ENCODE measurements at places on chromosomes 16 and 17.
A peak's percentile ranks its signal among the peaks of the same experiment; 100 is the strongest.

- DNase-seq, result no peak
Measured at GRCh38 chr17:27793168-27793905, 7.0 kb downstream of the NOS2 start.

DNA sequence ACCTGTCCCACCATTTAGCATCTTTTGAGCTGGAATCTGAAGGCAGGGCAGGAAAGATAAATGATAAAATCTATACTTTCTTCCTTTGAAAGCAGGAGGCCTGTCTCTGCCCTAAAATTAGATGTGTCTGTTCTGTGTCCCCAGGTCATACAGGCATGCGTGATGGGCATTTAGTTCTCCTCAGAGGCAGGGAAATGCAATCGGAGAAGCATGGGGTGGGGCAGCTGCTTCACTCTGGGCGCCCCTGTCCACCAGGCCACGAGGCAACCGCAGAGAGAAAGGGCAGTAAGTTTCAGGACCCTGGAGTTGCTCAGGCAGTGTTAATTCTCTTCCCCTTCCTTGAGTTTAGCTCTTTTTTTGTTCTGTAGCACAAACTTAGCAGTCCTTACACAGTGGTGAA is 25.1 kb downstream of the CLUAP1 start:
- DNase-seq, result no peak

- DNase-seq, result peak; percentile 12
Measured at GRCh38 chr16:89104930-89105571, 11.4 kb downstream of the ACSF3 start.

DNA sequence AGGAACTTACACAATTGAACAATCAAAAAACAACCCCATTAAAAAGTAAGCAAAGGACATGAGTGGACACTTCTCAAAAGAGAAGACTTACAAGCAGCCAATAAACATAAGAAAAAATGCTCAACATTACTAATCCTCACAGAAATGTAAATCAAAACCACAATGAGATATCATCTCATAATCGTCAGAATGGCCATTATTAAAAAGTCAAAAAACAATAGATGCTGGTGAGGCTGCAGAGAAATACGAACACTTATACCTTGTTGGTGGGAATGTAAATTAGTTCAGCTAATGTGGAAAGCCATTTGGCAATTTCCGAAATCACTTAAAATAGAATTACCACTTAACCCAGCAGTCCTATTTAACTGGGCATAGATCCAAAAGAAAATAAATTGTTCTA is 301.9 kb upstream of the KCNJ16 start:
- peak; percentile 16 for DNase-seq

DNA sequence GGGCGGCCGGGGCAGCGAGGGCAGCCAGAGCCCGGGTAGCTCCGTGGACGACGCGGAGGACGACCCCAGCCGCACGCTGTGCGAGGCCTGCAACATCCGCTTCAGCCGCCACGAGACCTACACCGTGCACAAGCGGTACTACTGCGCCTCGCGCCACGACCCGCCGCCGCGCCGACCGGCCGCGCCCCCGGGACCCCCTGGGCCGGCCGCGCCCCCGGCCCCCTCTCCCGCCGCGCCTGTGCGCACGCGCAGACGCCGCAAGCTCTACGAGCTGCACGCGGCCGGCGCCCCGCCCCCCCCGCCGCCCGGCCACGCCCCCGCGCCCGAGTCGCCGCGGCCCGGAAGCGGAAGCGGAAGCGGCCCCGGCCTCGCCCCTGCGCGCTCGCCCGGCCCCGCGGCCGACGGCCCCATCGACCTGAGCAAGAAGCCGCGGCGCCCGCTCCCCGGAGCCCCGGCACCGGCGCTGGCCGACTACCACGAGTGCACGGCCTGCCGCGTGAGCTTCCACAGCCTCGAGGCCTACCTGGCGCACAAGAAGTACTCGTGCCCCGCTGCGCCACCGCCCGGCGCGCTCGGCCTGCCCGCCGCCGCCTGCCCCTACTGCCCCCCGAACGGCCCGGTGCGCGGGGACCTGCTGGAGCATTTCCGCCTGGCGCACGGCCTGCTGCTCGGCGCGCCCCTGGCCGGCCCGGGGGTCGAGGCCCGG is 36.1 kb upstream of the ZC3H18 start:
- DNase-seq, result peak; percentile 56

DNA sequence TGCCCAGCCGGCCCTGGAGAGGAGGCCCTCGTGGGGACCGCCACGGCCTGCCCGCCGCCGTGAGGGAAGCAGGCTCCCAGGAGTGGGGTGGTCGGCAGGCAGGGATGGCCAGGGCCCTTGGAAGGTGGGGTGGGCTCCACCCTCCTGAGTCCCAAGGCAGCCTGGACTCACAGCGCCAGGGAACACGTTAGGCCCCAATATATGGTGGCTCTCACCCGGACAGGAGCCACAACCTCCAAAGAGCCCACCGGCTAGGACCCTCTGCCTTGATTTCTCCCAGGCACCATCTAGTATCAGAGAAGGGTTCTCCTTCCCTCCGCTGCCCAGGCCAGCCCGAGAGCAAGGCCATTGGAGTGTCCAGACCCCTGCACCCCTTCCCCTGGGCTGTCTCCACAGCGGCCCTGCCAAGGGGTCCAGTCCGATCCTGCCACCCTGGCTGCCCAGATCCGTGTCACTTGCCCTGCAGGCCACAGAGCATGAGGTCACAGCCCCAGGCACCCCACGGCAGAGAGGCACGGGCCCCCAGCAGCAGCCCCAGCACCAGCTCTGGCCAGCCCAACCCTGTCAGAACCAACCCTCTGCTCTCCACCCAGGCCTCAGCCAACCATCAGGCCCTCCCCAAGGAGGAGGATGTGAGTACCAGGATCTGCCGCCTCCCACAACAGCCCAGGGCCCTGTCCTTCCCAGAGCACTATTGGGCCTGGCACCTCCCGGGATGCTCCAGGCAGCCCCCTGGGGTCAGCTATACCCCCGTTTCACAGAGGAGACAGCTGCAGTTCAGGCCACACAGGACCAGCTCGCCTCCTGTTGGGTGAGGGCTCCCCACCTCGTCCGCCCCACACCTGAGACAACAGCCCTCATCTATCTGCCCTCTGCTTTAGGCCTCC is 1.1 kb upstream of the AXIN1 start:
- DNase-seq, result no peak

DNA sequence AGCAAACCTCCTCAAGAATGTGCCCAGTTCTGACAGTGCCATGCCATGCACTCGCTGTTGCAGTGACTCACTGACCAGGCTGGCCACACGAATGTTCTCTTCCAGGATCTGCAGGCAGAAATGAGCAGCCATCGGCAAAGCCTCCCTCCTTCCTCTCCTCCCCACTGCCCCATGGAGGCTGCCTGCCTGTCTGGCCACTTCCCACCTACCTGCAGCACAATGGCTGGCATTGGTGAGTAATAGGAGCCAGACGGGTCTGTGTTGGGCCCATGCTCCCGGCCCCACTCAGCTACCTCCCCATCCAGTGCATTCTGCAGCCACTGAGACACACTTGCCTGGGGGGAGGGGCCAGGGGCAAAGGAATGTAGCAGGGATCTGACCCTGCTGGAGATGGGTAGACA is 2.8 kb upstream of the MATCAP1 start:
- no peak for DNase-seq

DNA sequence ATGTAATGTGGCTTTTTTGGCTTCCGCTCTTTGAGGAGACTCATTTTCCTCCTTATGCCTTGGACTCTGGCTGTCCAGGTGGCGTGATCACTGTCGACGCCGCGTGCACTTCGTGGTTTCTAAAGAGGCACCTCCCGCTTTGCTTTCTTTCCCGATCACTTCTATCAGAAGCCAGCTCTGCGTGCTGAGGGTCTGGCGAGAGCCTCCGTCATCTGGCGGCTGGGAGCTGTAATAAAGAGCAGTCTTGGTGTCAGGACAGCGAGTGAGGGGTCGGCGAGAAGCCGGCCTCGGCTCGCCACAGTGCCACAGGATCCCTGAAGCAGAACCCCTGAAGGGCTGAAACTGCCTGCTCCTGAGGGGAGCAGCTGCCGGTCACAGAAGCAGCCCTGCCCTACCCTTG is 7.4 kb downstream of the ZNF750 start:
- DNase-seq, result no peak

DNA sequence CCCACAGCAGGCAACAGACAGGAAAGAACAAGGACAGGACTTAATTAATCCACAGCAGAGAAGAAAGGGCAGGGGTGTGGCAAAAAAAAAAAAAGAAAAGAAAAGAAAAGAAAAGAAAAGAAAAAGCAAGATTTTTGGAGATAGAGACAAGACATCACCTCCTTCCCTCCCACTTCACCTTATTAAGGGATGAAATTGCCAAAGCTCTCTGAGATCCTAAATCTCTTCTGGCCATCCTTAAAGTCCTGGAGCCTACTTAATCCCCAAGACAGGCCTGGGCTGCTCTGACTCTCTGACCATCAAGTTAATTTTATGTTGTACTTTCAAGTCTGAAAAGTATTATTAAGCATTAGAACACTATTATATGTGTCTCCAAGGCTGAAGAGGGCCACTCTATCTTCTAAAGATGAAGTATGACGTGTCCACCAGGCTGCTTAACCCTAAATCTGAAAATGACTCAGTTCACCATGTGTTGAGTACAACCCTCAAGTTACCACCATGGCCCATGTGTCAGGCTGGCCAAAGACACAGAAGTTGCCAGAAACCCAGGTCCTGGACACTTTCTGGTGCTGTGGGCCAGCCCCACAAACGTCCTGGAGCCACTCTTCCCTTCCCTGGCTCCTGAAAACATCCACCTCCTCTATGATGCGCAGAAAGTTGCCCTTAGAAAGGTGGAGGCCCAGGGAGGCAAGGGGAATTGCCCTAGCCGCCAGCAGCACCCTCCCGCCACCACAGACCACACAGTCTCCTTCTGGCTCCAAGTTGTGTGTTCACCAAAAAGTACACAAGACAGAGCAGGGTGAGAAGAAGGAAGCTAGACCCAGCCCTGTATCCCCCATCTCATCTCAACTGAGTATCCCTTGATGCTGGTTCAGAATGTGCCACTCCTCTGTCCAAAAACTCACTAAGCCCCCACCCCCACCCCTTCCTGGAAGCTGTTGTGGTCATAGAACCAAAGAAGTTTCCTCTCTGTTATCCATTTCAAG is 2.7 kb downstream of the SOCS1 start:
- DNase-seq, result peak; percentile 30

DNA sequence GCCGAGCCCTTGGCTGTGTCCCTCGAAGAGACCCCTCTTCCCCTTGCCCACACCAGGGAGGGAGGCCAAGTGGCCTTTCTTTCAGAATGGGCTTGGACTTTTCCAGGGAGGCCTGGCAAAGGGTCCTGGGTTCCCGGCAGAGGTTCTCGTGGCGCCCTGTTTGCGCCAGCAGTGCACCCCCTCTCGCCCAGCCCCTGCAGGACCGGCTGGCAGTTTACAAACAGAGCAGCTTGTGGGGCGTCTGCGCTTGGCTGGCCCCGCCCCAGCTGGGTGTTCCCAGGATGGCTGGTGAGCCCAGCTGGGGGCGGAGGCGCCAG is 137.8 kb upstream of the CIBAR2 start:
- no peak for DNase-seq

DNA sequence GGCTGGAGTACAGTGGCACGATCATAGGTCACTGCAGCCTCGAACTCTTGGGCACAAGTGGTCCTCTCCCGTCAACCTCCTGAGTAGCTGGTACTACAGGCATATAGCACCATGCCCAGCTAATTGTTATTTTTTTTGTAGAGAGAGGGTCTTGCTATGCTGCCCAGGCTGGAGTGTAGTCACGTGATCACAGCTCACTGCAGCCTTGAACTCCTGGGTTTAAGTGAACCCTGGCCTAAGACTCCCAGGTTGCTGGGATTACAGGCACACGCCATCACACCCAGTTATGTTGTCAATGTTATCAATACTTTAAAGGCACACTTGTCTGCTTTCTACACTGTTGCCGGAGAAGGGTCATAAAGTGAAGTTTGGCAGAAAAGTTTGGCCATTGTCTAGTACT is 22.0 kb upstream of the LASP1NB start:
- no peak for DNase-seq

- DNase-seq, result peak; percentile 63
Measured at GRCh38 chr17:41329279-41329948, 13.9 kb upstream of the KRTAP17-1 start.

GRCh38 chr17:38746849-38747462 is 1.2 kb downstream of the PCGF2 start:
- DNase-seq, result no peak

DNA sequence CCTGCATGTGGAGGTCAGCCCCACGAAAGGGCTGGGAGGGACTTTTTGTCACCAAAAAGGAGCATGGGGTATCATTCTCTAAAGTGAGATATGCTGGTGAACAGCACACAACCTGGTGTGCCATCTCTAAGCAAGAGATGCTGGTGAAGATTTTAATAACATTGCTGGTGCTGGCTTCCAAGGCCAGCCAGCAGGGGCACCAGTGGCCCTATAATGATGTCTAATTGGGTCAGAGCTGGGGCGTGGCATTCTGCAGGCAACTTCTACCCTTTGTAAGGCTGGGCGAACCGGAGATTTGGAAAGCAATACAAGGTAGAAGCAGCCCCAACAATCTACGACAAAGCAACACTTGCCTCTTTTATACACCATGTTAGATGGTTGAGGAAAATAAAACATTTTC is 16.8 kb downstream of the SDR42E1 start:
- DNase-seq, result no peak

- DNase-seq, result peak; percentile 67
Measured at GRCh38 chr16:14600164-14600563, 29.9 kb downstream of the PARN start.

- DNase-seq, result no peak
Measured at GRCh38 chr17:1029922-1030644, 33.2 kb downstream of the TIMM22 start.

- peak; percentile 4 for DNase-seq
Measured at GRCh38 chr17:77769215-77769614, 189.3 kb upstream of the TNRC6C start.

- peak; percentile 25 for DNase-seq
Measured at GRCh38 chr16:79805621-79806020, 205.1 kb upstream of the MAF start.

Data from choroid plexus epithelial cell (primary cell).